ENCODE measurements at places on chromosomes 13 and 19.

GRCh38 chr19:29325241-29325975 lies 112.5 kb upstream of the UQCRFS1 start:
- H3K4me1 ChIP-seq: no peaks in the 10 kb centered on the region
- H3K27me3 ChIP-seq: no peaks in the 10 kb centered on the region
- no peak overlapping the region for H3K27ac ChIP-seq
- H3K36me3 ChIP-seq: no peaks in the 10 kb centered on the region
- H3K4me3 ChIP-seq: no peak overlapping the region
- DNase-seq: no peak

DNA sequence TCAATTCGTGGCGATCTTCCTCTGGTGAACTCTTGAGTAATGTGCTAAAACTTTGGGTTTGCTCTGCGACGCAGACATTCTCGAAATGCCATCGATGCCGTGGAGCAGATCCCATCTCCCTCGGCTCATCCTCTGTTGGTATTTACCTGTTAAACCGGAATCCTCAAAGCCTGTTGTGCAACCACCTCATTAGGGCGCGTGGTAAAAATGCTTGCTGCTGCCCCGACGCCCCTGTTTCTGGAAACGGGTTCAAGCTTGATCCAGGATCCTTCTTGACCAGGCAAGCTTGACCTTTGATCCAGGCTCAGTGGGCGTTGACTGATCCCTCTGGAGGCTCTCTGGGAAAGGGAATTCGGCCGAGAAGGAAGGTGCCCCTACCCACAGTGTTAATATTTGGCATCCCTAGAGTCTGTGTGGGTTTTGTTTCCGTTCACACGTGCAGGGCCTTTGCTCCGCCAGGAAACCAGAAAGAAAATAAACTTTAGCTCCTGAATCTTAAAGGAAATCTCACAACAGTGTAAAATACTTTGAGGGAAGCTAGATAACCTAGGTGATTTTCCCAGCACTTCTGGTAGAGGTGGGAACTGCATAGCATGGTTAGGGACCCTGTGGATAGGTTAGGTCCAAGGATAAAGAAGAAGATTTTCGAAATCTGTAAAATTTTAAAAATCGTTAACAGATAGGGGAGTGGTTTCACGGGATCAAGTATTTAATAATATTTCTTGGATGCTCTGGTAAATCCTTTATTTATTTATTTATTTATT lies 1.1 kb downstream of the LSM14A start:
- no peaks in the 10 kb centered on the region for H3K36me3 ChIP-seq
- H3K4me3 ChIP-seq: peak overlapping the region; percentile 63
- peak; percentile 48 for DNase-seq
- H3K27ac ChIP-seq: peak overlapping the region; percentile 89
- H3K4me1 ChIP-seq: peaks cover 16% of the 10 kb centered on the region

GRCh38 chr19:34269968-34270621 lies 15.7 kb downstream of the GARRE1 start:
- peak; percentile 25 for DNase-seq
- no peaks in the 10 kb centered on the region for H3K27me3 ChIP-seq
- H3K4me3 ChIP-seq: no peak overlapping the region
- no peak overlapping the region for H3K27ac ChIP-seq
- H3K36me3 ChIP-seq: no peaks in the 10 kb centered on the region

DNA sequence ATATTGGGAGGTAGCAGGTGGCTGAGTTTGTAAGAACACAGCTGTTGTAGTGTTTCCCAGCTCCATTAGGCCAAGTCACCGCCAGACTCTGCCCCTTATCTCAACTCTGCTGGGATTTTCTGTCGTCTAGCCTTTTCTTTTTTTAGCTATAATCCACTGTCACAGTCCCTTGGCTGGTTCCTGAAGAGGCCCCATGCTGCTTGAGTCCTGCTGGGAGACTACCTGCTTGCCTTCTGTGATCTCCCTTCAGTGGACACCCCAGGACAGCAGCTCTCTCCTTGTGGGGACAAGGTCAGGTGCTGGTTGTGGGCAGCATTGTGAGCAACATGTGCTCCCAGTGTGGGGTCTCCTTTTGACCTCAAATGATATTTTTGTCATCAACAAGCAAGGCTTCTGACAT lies 195.0 kb upstream of the ATXN8OS start:
- no peak for DNase-seq
- no peak overlapping the region for H3K27ac ChIP-seq
- no peaks in the 10 kb centered on the region for H3K4me1 ChIP-seq
- no peaks in the 10 kb centered on the region for H3K36me3 ChIP-seq
- no peak overlapping the region for H3K4me3 ChIP-seq
- H3K27me3 ChIP-seq: no peaks in the 10 kb centered on the region

DNA sequence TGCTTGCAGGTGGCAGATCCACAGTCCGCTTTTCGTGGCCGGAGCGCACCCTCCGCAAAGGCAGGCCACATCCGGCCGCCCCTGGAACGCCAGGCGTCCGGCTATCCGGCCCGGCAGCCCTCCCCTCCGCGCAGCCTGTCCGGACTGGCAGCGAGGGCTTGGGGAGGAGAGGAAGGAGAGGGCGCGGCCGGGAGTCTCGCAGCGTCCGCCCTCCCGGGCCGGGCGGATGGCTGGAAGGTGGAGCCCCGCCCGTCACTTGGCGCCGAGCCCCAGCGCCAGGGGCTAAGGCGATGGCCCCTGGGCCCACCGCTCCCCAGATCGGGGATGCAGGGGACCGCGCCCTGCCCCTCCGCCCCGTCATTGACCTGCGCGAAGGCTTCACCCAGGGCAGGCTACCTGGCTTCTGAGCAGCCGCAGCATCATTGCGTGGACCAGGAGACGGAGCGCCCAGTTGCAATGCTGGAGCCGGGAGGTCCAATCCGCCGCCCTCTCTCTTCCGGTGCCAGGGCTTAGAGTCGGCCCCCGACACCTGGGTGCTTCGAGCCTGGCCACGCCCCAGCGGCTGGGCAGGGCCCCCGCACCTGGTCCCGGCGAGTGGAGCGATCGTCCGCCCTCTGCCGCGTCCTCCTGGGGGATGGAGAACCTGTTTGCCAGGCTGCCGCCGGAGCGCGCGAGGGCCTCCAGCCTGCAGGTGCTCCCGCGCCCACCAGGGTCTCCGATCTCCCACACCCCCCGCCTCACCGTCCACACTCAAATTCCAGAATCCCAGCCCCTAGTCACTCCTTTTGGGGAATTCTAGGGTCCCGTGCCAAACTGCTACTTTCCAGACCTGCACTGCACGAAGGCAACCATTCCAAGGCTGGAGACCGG lies at the start of gene FUT1:
Gene FUT1, minus strand, starts transcription at position 146 of the 870 bp plus-strand sequence. CDS start 1,360 bp downstream, outside the sequence.
- no peaks in the 10 kb centered on the region for H3K36me3 ChIP-seq
- H3K4me1 ChIP-seq: peaks cover 2% of the 10 kb centered on the region
- H3K4me3 ChIP-seq: peak within 1 kb of the TSS; percentile 9
- no peak within 1 kb of the TSS for H3K27ac ChIP-seq

GRCh38 chr19:29704562-29705558 lies 10.2 kb downstream of the C19orf12 start:
- H3K27ac ChIP-seq: no peak overlapping the region
- no peak for DNase-seq
- H3K27me3 ChIP-seq: no peaks in the 10 kb centered on the region
- H3K36me3 ChIP-seq: no peaks in the 10 kb centered on the region
- no peaks in the 10 kb centered on the region for H3K4me1 ChIP-seq

DNA sequence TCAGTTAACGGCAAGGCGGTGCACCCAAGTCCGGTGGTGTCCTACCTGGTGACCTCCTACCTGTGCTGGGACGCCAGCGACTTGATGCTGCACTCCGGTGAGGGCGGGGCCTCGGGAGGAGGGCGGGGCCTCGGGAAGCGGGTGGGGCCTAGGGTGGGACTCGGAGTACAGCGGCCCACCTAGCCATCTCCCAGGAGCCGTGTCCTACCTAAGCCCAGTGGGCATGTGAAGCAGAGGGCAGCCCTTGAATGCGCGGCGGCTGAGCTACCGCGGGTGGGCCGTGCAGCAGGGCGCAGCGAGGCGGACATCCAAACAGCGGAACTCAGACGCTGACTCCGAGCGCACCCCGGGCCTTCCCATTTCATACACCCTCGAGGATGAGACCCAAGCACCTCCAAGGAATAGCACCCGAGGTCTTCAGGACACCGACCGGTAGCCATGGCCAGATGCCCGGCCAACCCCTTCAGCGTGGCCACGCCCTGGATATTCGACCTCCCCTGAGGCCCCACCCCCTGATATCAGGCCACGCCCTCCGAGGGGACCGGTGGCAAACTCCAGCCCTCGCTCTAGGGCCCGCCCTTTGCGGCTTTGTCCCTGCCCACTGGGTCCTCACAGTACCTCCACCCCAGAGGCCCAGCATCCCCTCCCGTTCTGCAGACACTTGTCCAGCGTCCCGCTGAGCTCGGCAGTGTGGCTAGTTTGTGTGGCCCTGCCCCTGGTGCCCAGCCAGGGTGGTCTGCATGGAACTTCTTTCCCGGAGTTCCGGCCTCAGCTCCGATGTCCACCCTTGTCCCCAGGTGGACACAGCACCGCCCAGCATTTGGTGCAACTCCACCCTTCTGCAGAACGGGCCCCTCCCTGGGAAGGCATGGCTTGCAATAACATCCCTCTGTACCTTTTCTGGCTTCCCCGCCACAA lies 5.4 kb downstream of the KLK1 start:
- H3K27me3 ChIP-seq: no peaks in the 10 kb centered on the region
- H3K4me1 ChIP-seq: no peaks in the 10 kb centered on the region
- no peak overlapping the region for H3K27ac ChIP-seq
- no peak overlapping the region for H3K4me3 ChIP-seq
- no peak for DNase-seq

GRCh38 chr19:44738603-44739558 lies 9.6 kb upstream of the BCL3 start:
- H3K36me3 ChIP-seq: no peaks in the 10 kb centered on the region
- no peak overlapping the region for H3K4me3 ChIP-seq
- peaks cover 9% of the 10 kb centered on the region for H3K4me1 ChIP-seq
- DNase-seq: peak; percentile 30
- no peak overlapping the region for H3K27ac ChIP-seq

GRCh38 chr19:40556953-40557530 lies 19.6 kb upstream of the SHKBP1 start:
- H3K4me1 ChIP-seq: no peaks in the 10 kb centered on the region
- no peaks in the 10 kb centered on the region for H3K36me3 ChIP-seq
- no peak overlapping the region for H3K4me3 ChIP-seq
- DNase-seq: no peak

DNA sequence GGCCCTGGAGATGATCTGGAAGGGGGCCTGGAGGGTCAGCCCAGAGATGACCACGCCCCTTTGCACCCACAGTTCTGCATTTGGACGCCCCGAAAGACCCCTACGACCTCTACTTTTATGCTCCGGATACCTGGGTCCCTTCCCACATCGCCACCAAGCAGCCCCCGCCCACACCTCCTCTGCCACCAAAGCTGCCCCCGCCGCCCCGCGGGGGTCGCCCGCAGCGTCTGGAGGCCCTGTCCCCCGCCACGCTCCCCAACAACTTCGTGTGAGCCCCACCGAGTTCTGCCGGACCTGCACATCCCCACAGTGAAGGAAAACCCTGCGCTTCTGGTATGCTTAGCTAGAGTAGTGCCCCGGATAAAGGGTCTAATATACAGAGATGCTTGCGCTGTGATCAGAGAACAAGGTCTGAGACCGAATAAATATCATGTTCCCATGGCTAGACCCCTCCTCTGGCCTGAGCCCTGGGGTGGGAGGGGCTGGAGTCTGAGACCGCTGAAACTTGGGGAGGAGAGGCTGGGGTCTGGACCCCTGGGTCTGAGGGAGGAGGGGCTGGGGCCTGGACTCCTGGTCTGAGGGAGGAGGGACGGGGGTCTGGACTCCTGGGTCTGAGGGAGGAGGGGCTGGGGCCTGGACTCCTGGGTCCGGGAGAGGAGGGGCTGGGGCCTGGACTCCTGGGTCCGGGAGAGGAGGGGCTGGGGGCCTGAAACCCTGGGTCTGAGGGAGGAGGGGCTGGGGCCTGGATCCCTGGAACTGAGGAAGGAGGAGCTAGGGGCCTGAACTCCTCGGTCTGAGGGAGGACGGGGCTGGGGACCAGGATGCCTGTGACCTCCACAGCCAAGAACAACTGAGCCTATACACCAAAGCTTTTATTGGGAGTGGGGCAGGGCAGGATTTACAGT lies 3.6 kb downstream of the GFY start:
- H3K4me1 ChIP-seq: peaks cover 1% of the 10 kb centered on the region
- H3K4me3 ChIP-seq: no peak overlapping the region
- H3K27me3 ChIP-seq: peaks cover 8% of the 10 kb centered on the region

GRCh38 chr13:33787051-33787591 lies 30.8 kb upstream of the RFC3 start:
- H3K27me3 ChIP-seq: no peaks in the 10 kb centered on the region
- H3K4me1 ChIP-seq: peaks cover 5% of the 10 kb centered on the region
- peak overlapping the region; percentile 24 for H3K4me3 ChIP-seq
- DNase-seq: no peak
- no peaks in the 10 kb centered on the region for H3K36me3 ChIP-seq

DNA sequence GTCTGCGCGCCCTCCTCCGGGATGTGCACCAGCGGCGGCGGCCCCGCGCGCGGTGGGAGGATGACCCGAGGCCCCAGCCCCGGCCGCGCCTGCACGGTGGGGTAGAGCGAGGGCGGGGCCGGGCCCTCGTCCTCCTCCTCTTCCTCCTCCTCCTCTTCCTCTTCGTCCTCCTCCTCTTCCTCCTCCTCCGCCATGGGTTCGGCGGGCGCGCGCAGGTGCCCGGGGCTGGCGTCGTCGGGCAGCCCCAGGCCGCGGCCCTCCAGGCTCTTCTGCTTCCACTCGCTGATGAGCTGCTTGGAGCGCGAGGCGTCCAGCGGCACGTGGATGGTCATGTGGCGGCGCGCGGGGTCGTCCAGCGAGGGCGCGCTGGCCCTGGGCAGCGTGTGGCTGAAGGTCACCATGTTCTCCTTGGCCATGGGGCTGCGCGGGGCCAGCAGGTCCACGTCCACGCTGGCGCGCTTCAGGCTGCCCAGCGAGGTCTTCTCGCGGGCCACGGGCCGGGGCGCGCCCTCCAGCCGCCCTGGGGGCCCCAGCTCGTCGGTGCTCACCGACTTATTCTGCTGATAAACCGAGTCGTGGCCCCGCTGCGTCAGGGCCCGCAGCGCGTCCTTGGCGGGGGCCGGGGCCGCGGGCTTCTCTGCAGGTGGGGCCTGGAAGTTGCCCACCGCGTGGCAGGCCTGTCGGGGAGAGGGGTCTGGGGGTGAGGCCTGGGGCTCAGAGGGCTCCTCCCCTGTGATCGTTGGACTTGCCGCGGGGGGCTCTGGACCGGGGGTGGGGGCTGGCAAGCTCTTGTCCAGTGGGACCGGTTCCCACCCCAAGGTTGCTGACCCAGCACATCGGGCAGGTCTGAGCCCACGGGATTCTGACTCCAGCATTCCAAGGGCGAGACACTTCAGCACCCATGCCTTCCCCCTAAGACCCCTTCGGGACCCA lies 8.3 kb downstream of the PLPPR3 start:
- peak; percentile 21 for DNase-seq
- no peaks in the 10 kb centered on the region for H3K36me3 ChIP-seq
- H3K4me3 ChIP-seq: no peak overlapping the region
- H3K27me3 ChIP-seq: no peaks in the 10 kb centered on the region
- H3K27ac ChIP-seq: no peak overlapping the region

GRCh38 chr19:45764945-45765701 lies 3.9 kb downstream of the SIX5 start:
- peak; percentile 25 for DNase-seq
- H3K4me1 ChIP-seq: peaks cover 27% of the 10 kb centered on the region
- no peaks in the 10 kb centered on the region for H3K36me3 ChIP-seq
- no peak overlapping the region for H3K4me3 ChIP-seq
